ENCODE measurements at places on chromosomes 7 and 10.

DNA sequence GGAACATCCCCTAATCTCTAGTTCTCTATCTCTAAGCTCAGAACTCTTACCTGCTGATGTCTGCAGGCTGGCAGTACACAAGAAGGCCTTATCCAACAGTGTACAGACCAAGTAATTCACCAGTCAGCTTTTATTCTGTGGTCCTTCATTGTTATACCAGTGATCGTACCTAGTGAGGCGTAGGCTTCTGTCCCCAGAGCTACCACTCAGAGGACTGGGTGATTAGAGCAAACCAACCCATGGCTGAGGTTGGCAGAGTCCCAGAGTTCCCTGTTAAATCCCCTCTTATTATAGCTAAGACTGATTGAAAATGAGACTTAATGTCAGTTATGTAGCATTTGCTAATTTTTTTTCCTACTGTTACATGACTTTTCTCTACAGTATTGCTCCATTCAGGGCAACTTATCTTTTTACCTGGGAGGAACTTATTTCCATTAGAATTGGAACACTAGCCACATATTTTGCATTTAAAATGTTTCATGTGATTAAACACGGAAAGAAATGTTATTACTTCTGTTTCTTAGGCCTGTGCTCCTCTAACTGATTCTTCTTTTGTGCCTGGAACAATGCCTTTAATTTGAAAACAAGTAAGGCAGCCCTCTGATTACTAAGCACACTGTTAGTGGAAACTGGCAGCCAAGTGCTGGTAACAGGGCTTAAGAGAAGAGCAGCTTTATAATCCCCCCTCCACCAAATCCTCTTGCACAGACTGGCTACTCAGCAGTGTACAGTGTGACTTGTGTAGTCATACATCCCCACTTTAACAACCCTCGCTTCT, 127.2 kb downstream of the LRRC4 start:
- no peak for DNase-seq

DNA sequence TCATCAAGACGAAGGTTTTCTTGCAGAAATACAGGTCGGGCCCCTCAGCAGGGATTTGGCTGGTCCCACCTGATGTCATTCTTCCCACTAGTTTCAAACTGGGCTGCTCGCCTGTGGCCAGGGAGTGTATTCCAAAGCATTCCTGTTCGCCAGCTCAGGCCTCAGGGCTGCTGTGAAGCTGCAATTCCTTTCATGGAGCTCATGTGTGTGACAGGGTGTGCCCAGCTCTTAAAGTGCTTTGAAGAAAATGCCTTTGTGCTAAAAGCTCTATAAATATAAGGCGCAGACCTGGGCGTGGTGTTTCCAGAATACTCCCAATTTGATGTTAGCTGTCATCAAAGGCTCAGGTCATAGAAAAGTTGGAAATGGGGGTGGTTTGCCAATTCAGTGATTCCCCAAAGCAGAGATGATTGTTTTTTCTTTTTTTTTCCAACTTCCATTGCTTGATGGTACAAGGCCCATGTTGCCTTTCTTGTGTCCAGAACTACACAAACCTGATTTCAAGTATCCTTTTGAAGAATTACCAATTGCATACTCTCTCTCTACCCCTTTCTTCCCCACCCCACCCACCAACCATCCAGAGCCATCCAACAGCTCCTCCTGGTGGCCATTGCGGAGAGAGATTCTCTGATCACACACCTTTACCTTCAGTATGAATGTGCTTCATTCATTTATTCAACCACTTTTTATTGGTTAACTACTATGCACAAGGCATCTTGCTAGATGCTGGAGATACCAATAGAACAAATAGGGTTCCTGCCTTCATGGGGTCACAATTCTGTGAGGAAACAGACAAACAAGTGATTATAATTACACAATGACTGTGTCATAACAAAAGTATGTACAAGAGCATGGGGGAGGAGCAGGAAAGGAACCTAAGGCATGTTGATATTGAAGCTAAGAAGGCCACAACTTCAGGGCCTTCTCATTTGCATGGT, 297.3 kb upstream of the LYZL1 start:
- no peak for DNase-seq

- no peak for DNase-seq
Measured at GRCh38 chr7:27693794-27694193, 31.1 kb upstream of the HIBADH start.

DNA sequence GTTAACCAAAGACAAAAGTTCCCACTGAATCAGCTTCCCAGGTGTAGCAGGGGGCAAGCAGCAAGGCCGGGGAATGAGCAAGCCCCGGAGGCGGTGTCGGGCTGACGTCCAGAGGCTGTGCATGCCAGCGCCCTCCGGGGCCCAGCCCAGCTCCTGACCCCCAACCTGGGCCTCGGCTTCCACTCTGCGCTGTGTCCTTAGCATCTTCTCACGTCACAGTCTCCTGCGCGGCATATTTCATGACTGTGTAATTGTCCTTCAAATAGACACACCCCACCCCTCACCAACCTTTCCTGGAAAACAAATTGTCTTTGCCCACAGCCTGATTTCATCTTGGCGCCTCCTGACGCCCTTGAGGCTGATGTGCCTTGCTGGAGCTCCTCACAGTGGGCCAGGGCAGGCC, 133.5 kb downstream of the RGS10 start:
- no peak for DNase-seq

- no peak for DNase-seq
Measured at GRCh38 chr7:30144657-30145306, 10.0 kb downstream of the MTURN start.

GRCh38 chr7:22666732-22667131, 60.3 kb upstream of the IL6 start:
- no peak for DNase-seq

GRCh38 chr10:56212951-56213350, 148.1 kb downstream of the ZWINT start:
- DNase-seq = no peak

GRCh38 chr7:29255906-29256692, 61.5 kb downstream of the CHN2 start:
- no peak for DNase-seq

GRCh38 chr7:84245835-84246234, 51.2 kb upstream of the SEMA3A start:
- DNase-seq = no peak

GRCh38 chr7:94249631-94250030, 145.1 kb upstream of the COL1A2 start:
- DNase-seq = no peak

- DNase-seq = no peak
Measured at GRCh38 chr7:101722247-101722646, 93.2 kb upstream of the MYL10 start.

- DNase-seq = no peak
Measured at GRCh38 chr10:89904755-89905154, 203.4 kb downstream of the KIF20B start.

DNA sequence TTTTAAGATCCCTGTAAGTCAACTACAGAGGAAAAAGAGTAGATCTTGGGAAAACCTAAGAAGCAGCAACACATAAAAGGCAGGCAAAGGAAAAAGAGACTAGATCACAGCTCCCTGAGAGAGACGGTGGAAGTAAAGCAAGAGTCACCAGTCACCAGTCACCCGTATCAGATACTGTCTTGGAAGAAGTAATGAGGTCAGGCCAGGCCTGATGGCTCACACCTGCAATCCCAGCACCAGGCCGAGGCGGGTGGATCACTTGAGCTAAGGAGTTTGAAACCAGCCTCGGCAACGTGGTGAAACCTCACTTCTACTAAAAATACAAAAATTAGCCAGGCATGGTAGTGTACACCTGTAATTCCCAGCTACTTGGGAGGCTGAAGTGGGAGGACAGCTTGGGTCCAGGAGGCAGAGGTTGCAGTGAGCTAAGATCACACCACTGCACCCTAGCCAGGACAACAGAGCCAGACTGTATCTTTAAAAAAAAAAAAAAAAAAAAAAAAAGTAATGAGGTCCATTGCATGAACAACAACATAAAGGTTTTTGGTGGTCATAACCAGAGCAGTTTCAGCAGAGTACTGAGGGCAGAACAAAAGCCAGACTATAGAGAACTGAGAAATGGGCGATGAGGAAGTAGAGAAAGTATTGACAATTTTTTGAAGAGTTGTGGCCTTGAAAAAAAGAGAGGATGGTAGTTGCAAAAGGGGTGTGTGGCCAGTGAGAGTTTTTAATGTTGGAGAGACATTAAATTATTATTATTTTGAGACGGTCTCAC, 16.9 kb downstream of the ZNF713 start:
- DNase-seq = no peak

GRCh38 chr10:73653701-73654100, 2.1 kb downstream of the SYNPO2L start:
- DNase-seq = no peak

- no peak for DNase-seq
Measured at GRCh38 chr7:152756116-152756515, 3.4 kb upstream of the ACTR3B start.

- no peak for DNase-seq
Measured at GRCh38 chr10:8379906-8380832, 325.7 kb downstream of the GATA3 start.

GRCh38 chr7:103912891-103913605, 76.4 kb downstream of the RELN start:
- DNase-seq = no peak

DNA sequence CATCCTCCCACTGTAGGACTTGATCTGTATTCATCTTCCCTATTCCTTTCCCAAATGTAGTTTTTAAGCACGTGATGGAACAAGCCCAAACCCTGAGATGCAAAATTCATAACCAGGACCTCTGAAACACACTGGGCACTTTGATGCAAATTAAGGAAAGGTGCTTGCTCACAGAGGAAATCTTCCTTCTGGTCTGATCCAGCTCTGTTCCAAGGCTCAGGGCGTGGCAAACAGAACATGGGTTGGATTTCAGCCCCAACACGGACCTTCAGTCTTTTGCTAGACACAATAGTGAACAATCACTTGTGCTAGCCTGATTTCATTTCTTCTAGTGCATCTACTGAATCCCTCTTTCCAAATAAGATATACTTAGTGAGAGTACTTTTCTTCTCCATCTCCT, 27.9 kb downstream of the PON3 start:
- DNase-seq = no peak

- DNase-seq = no peak
Measured at GRCh38 chr10:48511875-48512231, 93.0 kb downstream of the ARHGAP22 start.

DNA sequence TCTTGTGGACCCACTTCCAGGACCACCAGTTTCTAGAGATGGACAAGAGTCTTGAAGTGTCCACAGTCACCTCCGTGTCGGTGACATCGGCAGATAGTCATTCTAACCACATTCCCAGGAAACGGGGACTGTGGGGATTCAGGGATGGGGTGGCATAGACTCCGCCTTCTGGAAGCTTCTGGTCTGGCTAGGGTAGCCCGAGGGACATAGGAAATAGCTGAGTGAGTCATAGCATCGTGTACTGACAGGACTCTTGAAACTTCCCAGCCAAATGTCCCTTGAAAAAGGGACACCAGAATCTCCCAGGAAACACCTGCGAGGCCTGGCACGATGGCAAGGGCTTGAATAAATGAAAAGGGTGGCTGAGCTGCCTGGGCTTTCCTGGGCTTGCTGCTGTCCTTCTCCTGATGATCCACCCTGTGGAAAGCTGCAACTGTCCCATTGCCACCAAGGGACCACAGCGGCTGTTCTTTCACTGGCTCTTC, 84.1 kb upstream of the LRRC4 start:
- no peak for DNase-seq

GRCh38 chr10:69709366-69709941, 79.4 kb downstream of the FAM241B start:
- DNase-seq = no peak

- no peak for DNase-seq
Measured at GRCh38 chr7:135428879-135429278, 81.0 kb downstream of the CNOT4 start.

- DNase-seq = no peak
Measured at GRCh38 chr10:113905756-113906155, 51.3 kb downstream of the NHLRC2 start.

DNA sequence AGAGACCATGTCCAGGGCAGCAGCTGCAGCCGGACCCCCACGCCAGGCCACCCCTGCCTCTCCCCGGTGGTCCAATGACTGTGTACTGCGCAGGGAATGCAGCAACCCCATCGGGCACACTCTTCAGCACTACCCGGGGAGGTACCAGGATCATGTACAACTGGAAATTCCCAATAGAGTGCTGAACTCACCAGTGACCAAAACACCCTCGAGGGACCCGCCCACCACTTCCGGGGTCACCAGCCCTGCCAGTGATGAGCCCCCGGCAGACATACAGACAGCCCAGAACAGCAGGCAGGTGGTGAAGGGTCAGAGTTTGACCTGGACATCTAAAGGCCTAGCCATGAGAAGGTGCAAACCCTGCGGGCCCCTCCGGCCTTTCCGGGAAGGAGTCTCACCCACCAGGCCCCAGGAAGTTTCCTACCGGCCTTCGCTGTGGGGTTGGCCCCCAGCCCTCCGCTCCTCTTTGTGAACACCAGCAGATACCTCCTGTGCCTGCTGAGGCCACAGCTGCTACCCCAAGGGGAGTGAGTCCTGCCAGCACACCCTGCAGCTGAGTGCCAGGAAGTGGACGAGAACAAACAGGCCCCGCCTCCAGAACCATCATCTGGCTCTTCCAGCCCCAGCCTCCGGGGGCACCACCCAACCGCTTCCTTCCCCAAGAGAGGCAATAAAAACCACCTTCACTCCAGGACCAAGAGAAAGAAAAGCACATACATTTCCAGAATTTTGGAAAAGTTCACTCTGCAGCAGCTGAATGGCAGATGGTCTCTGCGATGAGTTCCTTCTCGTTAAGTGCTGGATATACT, 5.0 kb upstream of the ANKRD61 start:
- DNase-seq = no peak

Data from NCI-H1417 treated with DMSO at 0.1 percent for 48 hours (cell line).